ENCODE measurements at places on chromosomes 12 and 14.

DNA sequence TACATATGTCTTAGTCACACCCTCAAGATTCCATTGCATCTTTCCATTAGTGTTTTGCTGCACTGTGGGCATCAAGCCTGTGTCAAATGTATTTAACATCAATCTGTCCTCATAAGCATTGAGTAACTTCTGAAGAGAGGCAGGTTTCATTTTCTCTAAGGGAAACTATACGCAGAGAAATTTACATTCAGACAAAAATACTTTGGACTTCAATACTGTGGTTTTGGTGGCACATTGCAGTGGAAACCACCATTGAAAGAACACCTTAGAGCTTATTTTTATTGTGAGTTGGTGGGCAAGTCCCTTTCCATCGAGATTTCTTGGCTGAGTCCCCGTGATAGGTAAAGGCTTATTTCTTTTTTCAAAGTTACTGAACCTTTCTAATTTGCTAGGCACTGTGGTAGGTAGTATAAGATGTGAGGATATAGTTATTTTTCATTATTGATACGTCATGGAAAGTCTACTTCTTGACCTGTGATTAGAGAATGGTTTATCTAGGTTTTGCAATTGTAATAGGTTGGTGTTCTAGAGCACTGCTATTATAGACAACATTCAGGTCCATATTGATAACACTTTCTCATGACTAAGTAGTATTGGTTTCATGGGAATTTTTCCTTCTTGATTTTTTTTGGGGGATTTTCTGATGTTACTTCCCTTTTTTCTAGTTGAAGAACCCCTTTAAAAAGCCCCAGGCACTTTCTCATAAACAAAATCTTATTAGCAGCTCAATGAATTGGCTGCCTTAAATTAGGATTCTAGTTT is 81.9 kb downstream of the CFAP54 start:
- no peak for DNase-seq

DNA sequence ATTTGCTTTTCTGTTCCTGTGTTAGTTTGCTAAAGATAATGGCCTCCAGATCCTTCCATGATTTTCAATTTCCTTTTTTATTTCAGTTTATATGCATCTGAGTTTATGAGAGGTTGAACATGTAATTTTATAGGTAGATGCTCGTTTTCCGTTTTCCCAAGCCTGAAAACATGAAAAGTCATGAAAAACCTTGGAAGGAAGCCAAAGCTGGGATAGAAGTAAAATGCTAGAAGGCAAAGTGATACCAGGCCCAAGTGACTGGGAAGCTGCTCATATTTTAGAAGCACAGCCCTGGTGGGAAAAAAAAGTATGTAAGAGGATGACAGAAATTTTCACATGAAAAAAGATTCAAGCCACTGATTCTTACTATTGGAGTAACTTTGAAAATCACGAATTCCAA is 290.8 kb downstream of the PRKD1 start:
- DNase-seq, result no peak

DNA sequence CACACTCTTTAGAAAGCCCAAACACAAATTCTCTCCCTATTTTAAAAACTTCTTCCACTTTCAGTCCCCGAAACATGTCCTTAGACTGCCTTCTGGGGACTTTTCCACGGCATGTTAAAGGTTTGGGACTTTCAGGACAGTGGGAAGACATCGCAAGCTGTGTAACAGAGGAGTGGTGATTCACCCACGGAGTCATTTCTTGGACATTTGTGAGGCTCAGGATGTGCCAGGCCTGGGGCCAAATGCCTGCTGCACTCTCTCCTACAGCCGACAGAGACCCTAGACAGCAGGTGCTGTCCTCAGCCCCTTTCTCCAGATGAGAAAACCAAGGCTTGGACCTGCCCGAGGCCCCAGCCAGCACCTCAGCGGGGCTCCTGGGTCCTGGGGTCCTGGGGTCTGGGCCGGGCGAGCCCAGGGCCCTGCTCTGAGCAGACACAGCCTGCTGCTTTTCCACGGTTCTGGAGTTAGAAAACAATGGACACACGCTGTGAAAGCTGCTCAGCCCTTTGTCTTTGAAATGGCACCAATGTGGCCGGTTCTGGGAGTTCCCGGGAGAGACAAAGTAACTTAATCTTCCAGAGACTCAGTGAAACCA is 370.2 kb upstream of the SFSWAP start:
- DNase-seq, result no peak

- no peak for DNase-seq
Observed at GRCh38 chr14:37150414-37150813, 22.0 kb downstream of the SLC25A21 start.

- DNase-seq, result peak; percentile 37
Observed at GRCh38 chr12:115375186-115375991, 691.4 kb upstream of the TBX3 start.

- no peak for DNase-seq
Observed at GRCh38 chr14:24921903-24922302, 128.0 kb downstream of the STXBP6 start.

GRCh38 chr12:78101113-78101876 is 270.6 kb downstream of the NAV3 start:
- no peak for DNase-seq

Data from AG04449 (cell line).